ENCODE measurements at places on chromosomes 16 and 17.

DNA sequence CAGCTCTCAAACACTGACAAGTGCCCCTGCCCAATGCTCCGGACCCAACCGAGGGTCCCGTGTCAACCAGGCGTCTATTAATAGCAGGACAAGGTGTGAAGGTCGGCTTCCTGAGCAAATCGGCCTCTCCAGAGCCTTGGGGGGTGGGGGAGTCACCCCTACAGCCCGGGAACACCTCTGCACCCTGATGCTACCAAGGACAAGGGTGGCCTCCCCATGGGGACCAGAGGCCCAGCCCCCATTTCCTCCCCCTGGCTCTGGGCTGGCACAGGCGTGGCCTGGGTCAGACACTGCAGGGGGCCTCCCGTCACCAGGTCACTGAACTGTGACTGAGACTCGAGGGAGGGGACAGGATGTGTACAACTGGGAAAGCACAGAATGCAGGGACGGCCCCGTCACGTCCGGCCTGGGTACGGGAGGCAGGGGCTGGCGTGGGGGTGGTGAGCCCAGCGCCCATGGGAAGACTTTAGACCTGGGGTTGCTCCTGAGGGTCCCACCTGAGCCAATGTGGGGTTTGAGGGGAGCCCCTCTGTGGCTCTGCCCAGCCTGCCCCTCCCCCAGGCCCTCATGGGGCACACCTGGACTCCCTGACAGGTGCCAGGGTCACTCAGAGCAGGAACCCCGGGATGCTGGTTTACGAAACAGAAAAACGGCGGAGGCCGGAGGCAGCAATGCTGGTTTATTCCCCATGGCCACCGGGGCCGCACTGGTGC, 579 bp upstream of the CYBA start:
- peak; percentile 3 for DNase-seq

DNA sequence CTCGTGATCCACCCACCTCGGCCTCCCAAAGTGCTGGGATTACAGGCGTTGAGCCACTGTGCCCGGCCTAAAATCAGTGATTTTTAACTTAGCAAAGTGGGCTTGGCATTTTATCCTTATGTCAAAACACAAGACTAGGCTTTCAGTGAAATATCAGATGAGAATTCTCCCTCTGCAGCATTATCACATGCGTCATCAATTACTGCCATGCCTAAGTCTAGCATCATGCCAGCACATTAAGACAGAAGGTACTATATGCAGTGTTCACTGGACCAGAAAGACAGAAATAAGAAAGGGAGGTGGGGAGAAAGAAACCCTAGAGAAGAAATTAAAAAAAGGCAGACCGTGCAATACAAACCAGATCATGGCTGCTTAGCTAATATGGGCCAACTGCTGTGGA, 29.8 kb downstream of the GPATCH8 start:
- DNase-seq, result no peak

DNA sequence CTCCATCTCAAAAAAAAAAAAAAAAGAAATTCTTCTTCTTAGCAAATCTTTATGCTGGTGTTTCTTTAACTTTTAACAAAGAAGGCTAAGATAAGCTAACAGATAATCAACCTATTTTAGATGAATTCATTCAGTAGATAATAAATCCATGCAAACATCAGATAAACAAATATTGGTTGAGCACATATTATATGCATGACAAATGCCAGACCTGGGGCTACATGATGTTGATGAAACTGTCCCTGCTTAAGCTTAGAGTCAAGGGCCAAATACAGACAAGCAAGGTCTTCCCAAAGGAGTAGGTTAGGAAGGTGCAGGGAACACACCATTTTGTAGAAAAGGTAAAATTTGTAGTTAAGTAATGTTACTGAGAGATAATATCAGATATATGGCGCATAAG, 6.7 kb upstream of the MAP2K6 start:
- DNase-seq, result no peak

DNA sequence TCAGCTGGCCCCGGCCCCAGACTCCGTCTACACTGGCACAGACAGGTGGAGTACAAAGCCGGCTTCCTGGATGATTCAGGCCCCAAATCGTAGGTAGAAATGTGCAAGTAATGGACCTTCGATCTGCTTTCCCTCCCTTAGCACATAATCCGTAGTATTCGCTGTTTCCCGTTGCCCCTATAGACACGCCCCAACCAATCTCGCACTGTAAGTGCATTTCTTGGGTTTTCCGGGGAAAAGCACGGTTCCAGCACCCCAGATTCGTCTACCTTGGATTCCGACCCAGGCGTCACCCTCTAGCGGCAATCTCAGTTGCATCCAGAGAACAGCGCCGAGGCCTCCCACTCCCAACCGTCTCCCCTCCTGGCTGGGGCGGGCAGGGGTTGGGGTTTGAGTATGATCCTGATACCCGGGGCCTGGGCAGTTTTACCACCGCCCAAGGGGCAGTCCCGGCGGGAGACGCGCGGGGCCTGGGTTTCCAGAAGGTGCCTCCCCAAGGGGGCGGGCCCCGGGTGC, 12.1 kb upstream of the FOXF1 start:
- DNase-seq, result no peak

- DNase-seq, result no peak
These were observed 5.9 kb downstream of the MLLT6 start for GRCh38 chr17:38710985-38711384.

DNA sequence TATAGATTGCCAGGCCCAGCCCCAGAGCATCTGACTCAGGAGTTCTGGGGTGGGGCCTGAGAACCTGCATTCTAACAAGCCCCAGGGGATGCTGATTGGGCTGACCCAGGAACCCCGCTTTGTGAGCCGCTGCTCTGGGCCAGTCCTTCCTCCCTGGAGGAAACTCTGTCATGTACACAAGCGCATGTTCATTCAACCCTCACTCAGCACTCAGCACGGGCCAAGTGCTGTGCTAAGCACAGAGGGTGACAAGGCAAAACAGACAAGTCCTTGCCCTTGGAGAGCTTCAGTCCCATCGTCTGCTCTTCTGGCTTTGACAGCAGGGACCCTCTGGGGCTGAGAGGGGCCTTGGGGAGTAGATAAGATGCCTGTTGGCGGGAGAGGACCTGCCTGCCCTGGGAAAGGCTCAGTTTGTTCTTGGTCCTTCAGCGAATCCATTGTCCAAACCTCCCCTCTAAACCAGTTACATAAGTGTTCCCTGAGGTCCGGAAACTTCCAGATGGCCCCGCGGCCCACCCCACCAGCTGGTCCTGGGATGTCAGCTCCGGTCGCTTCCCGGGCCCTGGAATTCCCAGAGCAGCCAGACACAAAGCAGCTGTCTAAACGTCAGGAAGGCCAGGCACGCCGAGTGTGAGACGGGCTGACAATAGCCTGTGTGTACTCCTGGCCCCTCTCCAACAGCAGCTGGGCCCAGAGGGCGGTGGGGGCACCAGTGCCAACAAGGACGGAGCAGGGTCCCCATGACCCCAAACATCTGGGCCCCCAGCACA, 88.8 kb downstream of the ZDHHC7 start:
- DNase-seq, result peak; percentile 22

GRCh38 chr16:69741519-69741918, 13.2 kb downstream of the NOB1 start:
- no peak for DNase-seq

DNA sequence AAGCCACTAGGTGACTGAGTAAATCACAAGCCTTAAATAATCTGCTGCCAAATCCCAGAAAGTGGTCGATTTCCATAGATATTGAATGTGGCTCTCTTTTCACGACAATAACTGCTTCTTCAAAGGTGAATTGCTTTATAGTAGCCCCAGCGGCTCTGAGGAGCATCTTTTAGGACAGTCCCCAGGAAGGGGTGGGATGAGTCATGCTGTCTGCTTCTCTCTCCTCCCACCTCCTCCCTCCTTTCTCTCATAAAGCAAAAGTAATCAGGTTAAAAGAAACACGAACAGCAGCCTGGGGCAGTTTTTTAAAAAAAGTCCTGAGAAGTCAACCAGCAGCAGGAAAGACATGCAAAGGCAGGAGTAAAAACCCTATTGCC, 1.8 kb downstream of the KIAA0513 start:
- no peak for DNase-seq

- DNase-seq, result no peak
These were observed 8.6 kb downstream of the MED9 start for GRCh38 chr17:17485420-17485819.

DNA sequence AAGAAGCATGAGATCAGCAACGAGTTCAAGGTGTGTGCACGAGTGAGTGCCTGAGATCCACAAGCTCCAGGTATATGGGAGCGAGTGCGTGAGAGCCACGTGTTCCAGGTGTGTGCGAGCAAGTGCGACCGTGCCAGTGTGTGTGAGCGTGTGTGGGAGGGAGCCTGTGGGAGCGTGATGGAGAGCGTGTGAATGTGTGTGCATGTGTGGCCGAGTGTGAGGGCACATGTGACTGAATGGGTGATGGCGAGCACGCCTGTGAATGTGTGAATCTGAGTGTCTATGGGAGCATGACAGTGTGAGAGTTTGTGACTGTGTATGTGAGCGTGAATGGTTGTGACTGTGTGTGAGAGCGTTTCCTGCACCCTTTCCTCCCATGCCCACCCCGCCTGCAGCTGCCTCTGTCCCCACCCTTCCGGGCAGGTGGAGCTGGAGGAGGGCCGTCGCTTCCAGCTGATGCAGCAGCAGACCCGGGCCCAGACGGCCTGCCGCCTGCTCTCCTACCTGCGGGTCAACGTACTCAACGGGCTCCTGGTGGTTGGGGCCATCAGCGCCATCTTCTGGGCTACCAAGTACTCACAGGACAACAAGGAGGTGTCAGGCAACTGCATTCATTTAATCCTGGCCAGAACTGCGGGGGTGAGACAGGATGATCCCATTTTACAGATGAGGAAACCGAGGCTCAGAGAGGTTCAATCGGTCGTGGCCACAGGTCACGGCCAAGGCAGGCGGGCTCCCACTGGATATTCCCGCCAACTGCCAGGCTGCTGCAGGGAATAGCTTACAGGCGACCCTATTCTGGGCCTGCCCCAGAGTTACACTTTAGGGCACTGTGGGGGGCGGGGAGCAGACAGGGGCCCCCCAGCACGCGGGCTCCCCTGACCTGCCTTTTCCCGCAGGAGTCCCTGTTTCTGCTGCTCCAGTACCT, 3.7 kb downstream of the TMC8 start:
- peak; percentile 1 for DNase-seq

DNA sequence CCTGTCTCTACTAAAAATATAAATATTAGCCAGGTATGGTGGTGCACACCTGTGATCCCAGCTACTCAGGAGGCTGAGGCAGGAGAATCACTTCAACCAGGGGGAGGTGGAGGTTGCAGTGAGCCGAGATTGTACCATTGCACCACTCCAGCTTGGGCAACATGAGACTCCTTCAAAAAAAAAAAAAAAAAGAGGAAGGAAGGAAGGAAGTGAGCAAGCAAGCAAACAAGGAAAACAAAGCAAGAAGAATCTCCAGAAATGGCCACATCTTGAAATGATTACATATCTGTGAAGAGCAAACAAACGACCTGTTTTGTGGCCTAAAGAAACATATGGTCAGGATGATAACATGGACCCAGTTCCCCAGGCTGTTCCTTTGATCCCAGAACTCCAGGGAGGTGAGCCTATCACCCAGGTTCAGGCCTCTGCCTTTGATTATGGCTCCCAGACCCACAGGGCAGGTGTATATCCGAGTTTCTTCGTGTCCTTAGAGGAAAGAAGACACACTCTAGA, 8.9 kb downstream of the ACOX1 start:
- no peak for DNase-seq

DNA sequence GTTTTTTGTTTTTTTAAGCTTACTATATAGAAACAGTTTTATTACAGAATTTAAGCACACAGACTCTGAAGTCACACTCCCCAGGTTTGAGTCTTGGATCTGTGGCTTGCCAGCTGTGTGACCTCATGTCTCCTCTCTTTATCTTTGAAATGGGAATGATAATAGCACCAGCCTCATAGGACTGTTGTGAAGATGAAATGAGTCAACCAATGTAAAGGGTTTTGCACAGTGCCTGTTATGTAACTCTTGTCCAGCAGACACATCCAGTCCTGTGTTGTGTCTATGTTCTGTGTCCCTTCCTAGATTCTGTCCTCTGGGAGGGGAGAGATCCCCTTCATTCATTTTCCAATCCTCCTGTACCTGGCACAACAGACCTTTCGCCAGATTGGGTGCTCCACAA, 3.1 kb upstream of the CPD start:
- DNase-seq, result no peak

DNA sequence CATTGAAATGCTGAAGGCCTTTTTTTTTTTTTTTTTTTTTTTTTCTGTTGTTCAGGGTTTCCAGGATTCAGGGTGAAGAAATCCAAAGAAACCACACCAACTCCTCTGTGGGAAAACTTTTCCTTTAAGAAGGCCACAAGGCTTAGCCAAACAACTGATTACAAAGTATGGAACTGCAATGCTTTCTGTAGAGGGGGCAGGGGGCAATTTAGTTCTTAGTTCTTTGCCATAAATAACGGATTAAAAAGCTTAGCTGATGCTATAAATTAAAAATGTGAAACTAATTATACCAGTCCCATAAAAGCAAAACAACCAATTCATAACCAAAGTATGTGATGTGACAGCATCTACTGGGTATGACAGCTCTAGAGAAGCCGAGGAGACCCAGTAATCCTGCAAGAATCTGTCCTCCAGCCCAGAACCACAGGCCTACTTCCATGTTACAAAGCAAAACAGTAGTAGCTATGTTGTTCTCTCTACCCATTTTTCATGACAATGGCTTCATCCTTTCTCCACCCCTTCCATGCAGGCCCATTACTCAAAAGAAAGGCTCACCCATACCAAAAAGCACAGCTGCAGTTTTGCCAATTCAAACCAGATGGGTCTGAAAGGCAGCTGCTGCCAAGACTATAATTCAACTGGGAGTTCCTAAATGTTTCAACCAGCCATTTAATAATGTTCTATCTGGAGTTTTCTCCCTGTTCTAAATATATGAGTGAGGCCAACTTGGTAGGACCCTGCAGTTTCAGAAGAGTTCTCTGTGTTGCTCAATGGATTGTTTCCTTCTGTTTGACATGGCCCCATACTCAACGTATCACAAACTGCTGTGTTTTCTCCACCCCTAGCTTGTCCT, 167.1 kb upstream of the ZFHX3 start:
- no peak for DNase-seq

GRCh38 chr16:65318590-65319257, 196.9 kb upstream of the CDH11 start:
- no peak for DNase-seq

GRCh38 chr17:68853439-68853838, 101.8 kb downstream of the ABCA8 start:
- no peak for DNase-seq

GRCh38 chr16:85678821-85679220, 9.9 kb downstream of the GINS2 start:
- DNase-seq, result no peak

All from NCI-H1105 treated with DMSO at 0.1 percent for 48 hours (cell line).